Forelimb muscle (tissue), 1 donor: ENCODE measurements at places on chromosomes 6 and 20. TPM values are rescaled to one million over a fixed set of nuclear protein-coding genes. Genes with fewer than 3 reads are reported as not detected.

DAAM2 gene
- polyA plus RNA-seq, result 35.2 TPM

MRPS18A gene
- polyA plus RNA-seq, result 30.4 TPM

FILIP1 gene
- polyA plus RNA-seq, result 57.6 TPM

- DNase-seq, result no peak
These were observed 12.8 kb downstream of the OPN5 start for GRCh38 chr6:47794577-47795135.

DNA sequence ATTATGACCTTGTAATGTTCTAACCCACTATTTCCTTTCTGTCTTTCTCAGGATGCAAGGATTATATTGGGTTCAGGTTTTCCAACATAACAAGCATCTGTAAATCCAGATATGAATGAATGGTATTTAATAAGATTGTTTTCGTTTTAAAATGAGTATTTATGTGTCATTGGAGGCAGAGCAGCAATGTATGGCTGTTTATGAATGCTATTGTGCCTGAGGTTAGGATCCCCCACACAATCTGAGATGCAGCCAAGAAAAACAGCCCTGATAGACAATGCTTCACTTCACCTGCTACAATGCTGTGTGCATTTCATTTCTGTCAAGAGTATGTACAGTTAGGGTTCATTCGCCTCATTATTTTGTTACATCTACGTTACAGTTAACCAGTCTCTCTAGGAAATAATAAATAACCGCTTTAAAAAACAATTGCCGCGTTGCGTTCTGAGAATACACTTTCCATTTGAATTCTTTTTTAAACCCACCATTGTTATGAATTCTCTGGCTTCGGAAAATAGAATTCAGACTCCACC is 19.6 kb downstream of the TFAP2A start:
- DNase-seq, result no peak

GRCh38 chr6:158539881-158540280 is 20.0 kb upstream of the TMEM181 start:
- DNase-seq, result no peak

DNA sequence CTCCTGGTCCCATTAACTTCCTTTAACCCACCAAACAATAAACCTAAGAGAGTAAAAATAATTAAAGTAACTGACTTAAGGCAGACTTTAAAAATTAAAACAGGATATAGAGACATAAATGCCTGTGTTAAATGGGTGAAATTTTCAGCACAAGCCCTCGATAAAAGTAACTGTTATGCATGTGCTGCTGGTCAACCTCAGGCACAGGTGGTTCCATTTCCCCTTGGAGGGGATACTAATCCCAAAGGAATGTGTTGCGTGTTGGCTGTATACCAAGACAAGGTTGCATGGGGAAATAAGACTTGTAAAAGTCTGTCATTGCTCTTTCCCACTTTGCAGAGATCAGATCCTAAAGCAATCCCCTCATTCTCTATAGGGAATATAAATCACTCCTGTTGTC is 25.8 kb downstream of the HLA-A start:
- DNase-seq, result no peak

GRCh38 chr20:46850896-46851295 is 43.7 kb upstream of the EYA2 start:
- DNase-seq, result no peak

GRCh38 chr6:7121700-7122241 is 14.0 kb downstream of the RREB1 start:
- no peak for DNase-seq

GRCh38 chr6:28864326-28864923 is 59.4 kb downstream of the TRIM27 start:
- no peak for DNase-seq

DNA sequence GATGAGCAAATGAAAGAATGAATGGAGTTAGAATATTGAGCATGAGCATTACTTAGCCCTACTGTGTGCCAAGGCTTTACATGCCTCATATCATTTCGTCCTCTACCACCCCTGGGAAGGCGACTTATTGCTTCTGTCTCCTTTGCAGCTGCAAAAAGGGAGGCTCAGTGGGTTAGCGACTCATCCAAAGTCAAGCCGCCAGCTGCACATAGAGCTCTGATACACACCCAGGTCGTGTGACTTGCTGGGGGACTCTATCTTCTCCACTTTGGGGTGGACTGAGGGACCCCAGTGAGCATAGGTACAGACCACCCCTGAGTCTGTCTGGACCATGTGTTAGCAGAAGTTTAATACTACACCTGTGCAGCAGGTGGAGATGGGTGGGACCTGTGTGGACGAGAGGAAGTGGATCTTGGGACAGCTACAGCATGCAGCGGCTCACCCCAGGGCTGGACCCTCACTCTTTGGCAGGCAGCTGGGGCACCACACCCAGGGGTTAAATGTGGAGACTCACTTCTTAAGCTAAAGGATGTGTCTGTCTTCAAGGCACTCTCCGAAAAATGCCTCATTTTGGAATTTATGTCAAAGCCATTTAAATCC is 36.2 kb upstream of the ANGPT4 start:
- no peak for DNase-seq

DNA sequence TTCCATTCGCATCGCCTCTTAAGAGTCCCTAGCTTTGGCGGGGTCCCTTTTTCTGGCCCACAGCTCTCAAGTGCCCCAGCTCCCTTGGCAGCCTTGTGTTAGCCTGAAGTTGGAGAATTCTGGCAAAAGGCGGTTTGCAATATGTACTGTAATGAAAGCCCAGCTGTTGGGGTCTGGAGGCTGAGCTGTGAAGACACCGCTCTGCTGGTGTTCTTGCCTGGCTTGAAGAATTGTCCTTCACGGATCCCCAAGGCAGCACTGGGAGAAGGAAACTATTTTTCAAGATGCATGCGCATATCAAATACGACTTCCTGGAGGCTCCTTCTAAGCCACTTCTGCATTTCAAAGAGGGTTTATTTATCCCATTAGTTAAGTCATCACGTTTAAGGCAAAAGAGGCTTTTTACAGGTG is 21.4 kb upstream of the CITED2 start:
- DNase-seq, result no peak

DNA sequence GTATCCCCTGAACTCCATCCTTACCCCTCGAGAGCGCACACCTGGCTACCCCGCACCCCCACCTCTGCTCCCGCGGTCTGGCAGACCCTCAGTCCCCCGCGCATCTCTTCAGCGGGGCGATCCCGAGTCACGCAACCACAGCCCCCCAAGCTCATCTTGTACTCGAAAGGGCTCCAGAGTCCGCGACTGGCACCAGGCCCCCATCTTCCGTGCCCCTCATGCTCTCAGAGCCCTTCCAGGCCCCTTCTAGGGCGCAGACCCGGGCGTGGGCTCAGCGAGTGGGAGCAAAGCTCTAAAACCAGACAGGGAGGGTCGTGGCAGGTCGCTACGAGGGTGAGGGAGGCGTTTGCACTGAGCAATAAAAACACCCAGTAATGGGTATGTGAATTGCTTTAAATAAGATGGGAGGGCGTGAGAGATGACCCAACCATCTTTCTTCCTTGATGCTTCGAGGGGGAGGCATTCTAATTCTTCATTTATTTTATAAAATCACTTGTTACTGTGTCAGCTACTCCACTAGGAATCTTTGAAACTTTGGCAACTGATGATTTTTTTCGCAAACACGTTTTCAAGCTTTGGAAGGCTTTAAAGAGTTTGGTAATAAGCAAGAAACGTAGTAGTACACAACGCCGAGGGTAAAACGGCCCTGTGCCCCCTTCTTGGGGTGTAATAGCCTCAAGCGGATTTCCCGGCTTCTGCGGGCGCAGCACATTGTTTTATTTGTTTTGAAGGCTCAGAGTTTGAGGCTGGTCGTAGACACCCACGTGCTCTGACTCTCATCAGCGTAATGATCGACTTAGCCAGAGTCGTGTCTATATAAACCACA is 42.6 kb upstream of the SUPT3H start:
- DNase-seq, result no peak

DNA sequence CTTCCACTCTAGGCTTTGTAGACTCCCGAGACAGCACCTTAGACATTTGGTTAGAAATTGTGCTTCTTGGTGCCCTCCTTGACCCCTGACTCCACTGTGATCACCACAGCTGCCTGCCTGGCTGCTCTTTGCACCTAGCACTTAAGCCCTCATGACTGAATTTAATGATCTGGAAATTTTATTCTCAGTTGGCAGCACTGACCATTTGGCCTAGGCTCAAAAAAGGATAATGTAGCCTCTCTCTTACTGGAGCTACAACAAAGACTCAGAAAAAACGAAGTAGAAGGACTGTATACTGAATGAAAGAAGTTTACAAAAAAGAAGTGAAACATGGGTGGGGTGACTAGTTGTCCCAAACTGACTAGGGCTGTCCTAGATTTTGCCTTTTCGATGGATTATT is 11.3 kb upstream of the ABRACL start:
- DNase-seq, result no peak
